ENCODE measurements at places on chromosomes 1 and 21. TPM values are rescaled to one million over a fixed set of nuclear protein-coding genes. Genes with fewer than 3 reads are reported as not detected.

The KIAA1614 gene
- not detected for total RNA-seq

The PLA2G2D gene
- not detected for total RNA-seq

The PLEKHN1 gene
- 14.0 TPM for total RNA-seq

The SPRR5 gene
- not detected for total RNA-seq

The CEP170 gene
- total RNA-seq = 78.9 TPM

The GPA33 gene
- total RNA-seq = 0.04 TPM

The FCRL5 gene
- total RNA-seq = not detected

The PRPF38B gene
- total RNA-seq = 21.9 TPM

The KCNJ9 gene
- total RNA-seq = not detected

The TRIM67 gene
- total RNA-seq = not detected

The NUP210L gene
- not detected for total RNA-seq

The FABP3 gene
- total RNA-seq = 0.40 TPM

The UTP25 gene
- 14.3 TPM for total RNA-seq

The ACTA1 gene
- total RNA-seq = not detected

The SYCP1 gene
- not detected for total RNA-seq

The NECTIN4 gene
- 6.8 TPM for total RNA-seq

The LCE1C gene
- total RNA-seq = not detected

The UBXN10 gene
- total RNA-seq = not detected

The CGN gene
- total RNA-seq = 20.1 TPM

The PRDM16 gene
- total RNA-seq = 0.17 TPM

The TMCO4 gene
- 16.0 TPM for total RNA-seq

The RYR2 gene
- not detected for total RNA-seq

The RAB7B gene
- total RNA-seq = not detected

The SPRR2A gene
- not detected for total RNA-seq

The EXTL2 gene
- 6.4 TPM for total RNA-seq

The TSSK3 gene
- total RNA-seq = not detected

The TCHHL1 gene
- total RNA-seq = not detected

The CDA gene
- total RNA-seq = 36.3 TPM

The GNAT2 gene
- 0.69 TPM for total RNA-seq

The FCGR2B gene
- not detected for total RNA-seq

The DIRAS3 gene
- not detected for total RNA-seq

The CHAF1B gene
- total RNA-seq = 19.0 TPM

The IGSF3 gene
- total RNA-seq = 15.5 TPM

The ZBTB48 gene
- 47.2 TPM for total RNA-seq

Data from PC-3 (cell line).